ENCODE measurements at places on chromosomes 16 and 17.

GRCh38 chr17:40338941-40339649, 25.4 kb downstream of the GJD3 start:
- DNase-seq: no peak

- DNase-seq: no peak
Measured at GRCh38 chr17:26773189-26774188, 520.4 kb upstream of the WSB1 start.

- no peak for DNase-seq
Measured at GRCh38 chr16:57509231-57509923, 23.1 kb upstream of the DOK4 start.

- no peak for DNase-seq
Measured at GRCh38 chr17:1169221-1169928, 10.4 kb downstream of the ABR start.

- no peak for DNase-seq
Measured at GRCh38 chr17:76234354-76234679, 6.0 kb downstream of the RNF157 start.

GRCh38 chr17:68759343-68760140, 158.4 kb upstream of the FAM20A start:
- peak; percentile 38 for DNase-seq

- no peak for DNase-seq
Measured at GRCh38 chr17:73943416-73944110, 259.9 kb upstream of the RPL38 start.

- DNase-seq: no peak
Measured at GRCh38 chr17:56317351-56318208, 164.3 kb downstream of the ANKFN1 start.

GRCh38 chr17:10171122-10171571, 27.3 kb downstream of the GAS7 start:
- no peak for DNase-seq

DNA sequence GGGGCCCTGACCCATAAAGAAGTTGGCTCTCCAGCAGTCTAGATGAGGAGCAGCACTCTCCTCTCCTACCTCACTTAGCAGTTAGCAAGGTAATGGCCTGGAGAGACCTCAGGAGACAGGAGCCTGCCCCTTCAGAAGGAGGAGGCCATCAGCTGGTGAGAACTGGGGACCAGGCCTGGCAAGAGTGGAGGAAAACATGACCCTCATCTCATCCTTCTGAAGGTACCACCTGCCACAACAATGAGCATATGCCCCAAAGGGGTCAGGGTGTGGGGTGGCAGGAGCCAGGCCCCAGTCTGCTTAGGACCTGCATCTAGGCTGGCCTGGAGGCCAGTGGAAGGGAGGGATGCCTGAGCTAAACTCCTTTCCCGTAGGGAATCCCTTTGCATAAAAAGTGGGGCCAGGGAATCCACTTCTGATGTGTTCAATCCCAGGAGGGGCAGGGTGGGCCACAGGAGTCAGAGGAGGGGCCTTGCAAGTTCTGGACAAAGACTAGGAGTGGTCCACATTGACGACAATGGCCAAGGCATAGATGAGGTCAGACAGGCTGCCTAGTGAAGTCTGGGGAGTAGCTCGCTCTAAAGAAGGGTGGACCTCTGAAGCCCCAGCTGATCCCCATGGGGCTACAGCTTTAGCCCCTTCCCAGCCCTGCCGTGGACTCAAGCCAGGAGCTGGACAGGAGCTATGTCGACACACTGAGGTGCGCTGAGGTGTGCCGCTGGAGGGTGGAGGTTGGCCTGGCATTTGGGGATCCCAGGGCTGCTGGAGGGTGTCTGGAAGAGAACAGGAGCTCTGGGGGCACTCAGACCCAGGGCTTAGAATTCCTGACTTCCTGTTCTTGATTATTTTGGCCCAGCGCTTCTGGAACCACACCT, 986 bp downstream of the SEBOX start:
- no peak for DNase-seq

- DNase-seq: no peak
Measured at GRCh38 chr17:57445772-57446472, 189.6 kb downstream of the MSI2 start.

DNA sequence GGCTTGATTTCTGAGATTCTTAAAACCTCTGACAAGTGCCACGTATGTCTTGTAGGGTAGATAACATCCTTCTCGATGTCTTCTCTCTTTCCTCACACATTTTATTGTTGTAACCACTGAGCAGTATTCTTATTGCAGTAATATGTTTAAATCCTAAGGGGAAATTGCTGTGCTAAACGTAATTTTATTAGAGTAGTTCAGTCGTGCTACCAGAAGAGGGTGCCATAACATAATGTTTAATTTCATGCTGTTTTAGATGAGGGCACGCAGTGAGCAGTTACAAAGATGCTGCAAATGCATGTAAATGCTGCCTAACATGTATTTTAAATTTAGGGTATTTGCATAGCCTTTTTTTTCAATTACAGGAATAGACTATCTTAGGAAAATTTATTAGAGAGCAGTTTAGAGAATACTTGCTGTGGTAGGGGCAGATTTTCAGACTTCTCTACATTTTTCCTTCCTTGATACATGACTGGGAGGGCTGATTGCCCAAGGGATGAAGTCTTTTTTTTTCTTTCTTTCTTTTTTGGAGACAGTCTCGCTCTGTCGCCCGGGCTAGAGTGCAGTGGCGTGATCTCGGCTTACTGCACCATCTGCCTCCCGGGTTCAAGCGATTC, 51.7 kb downstream of the GAN start:
- peak; percentile 7 for DNase-seq

- DNase-seq: no peak
Measured at GRCh38 chr16:19830902-19831560, 53.6 kb downstream of the GPRC5B start.

- DNase-seq: no peak
Measured at GRCh38 chr16:57563487-57563750, 21.0 kb downstream of the ADGRG5 start.

- no peak for DNase-seq
Measured at GRCh38 chr16:79970551-79971236, 370.2 kb upstream of the MAF start.

DNA sequence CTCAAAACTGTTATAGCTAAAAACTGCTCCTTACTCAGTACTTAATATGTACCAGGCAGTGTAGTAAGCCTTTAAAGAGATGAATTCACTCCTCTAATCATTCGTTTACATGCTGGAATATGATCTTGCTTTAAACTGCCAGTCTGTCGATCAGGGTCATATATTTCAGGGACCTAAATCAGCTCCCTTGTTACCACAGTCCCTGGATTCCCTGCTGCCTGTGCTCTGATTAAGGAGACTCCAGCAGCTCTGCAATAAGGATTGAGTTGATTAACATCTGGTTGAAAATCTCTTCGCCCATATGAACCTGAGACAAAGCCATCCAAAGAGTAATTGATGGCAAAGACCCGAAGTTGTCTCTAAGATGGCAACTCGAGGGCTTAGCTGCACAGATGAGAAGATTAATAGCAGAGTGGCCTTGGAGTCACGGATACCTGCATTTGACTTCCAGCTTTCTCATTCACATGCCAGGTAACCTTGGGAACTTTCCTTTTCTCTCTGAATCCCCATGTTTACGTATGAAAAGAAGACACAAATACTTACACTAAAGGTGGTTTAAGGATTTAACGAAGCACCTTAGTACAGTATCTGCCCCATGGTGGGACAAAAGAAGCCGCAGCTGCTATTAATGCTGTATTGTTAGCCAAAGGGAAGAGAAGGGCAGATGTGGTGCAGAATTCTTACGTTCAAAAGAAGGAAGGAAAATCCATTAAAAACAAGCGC, 68.2 kb downstream of the VAT1L start:
- no peak for DNase-seq

GRCh38 chr16:29765167-29766032, 12.7 kb upstream of the ZG16 start:
- DNase-seq: no peak

DNA sequence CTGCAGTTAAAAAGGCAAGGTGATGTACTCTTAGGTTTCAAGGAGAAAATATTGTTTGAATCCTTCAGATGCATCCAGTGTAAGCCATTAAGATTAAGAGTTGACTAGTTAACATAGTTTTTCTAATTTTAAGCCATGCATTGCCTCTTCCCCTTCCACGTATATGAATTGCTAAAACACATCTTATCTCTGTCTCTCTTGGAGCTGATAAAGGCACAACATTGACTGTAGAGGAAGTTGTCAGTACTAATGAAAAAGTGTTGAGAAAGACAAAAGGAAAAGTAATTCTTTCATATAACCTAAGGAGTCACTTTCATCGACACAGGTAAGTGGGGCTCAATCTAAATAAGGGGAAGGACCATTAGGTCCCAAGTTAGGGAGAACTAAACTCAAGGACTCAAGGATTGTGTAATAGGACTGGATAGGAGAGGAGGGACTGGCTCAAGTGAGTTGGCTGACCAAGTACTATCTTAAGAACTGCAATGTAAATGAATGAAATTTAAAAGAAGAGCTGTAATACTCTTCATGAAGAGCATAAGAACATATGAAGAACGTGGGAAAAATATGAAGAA, 55.6 kb downstream of the GRB7 start:
- no peak for DNase-seq

GRCh38 chr16:56643080-56643778, 4.8 kb downstream of the MT1A start:
- DNase-seq: peak; percentile 65

- no peak for DNase-seq
Measured at GRCh38 chr17:67439269-67439668, 62.2 kb downstream of the PITPNC1 start.

GRCh38 chr17:54902611-54903010, 2.0 kb downstream of the TOM1L1 start:
- no peak for DNase-seq

DNA sequence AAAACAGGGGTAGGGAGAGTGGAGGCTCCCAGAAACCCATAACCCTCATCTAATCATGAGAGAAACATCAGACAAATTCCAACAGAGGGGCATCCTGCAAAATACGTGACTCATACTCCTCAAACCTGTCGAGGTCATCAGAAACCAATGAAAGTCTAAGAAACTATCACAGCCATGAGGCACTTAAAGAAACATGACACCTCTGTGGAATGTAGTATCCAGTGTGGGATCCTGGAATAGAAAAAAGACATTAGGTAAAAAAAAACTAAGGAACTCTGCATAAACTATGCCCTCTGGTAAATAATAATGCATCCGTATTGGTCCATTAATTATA, 16.4 kb downstream of the CDH5 start:
- no peak for DNase-seq

GRCh38 chr16:12323007-12323758, 346.6 kb downstream of the SNX29 start:
- no peak for DNase-seq

DNA sequence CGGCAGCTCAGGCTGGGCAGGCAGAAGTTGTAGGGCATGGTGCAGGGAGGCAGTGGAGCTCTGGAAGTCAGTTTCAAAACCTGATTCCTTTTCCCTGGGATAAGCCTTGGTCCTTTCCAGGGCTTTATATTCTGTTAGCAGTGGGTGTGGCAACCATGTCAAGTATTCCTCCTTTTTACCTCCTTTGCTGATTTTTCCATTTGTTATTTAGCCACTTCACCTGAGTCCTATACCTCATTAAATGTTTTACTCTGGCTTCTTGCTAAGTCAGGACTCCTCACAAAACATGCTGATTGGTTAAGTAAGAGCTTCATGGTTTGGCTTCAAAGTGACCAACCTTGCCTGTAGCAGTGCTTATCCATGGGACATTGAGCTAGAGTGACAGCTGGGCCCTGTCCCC, at the start of gene KRT33B:
KRT33B (minus strand) TSS at position 101 of the 400 bp plus-strand sequence; CDS start at position 38, 63 bp downstream.
- DNase-seq: no peak

DNA sequence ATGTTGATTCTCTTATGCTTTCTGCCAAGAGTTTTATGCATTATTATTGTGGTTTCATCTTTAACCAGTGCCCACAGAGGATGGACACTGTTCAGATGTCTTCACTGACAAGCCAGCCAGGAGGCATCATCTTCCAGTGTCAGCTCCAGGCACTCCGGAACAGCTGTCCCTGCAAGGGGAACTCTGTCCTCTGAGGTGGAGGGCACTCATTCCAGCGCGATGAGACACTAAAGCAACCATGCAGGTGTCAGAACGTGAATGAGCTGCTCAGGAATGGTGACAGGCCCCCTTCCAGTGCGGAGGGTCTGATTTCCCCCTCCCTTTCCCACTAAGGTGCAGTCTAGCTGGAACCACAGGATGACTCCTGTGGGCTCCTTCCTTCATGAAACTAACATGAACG, 117.5 kb downstream of the NOG start:
- no peak for DNase-seq

DNA sequence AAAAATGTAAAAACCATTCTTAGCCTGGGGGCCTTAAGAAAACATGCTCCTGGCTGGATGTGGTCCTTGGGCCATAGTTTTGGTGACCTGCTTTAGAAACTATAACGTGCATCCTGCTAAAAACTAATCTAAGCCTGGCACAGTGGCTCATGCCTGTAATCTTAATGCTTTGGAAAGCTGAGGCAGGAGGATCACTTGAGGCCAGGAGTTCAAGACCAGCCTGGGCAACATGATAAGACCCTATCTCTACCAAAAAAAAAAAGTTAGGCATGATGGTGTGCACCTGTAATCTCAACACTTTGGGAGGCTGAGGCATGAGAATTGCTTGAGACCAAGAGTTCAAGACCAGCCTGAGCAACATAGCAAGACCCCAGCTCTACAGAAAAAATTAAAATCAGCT, 183.8 kb upstream of the CHMP6 start:
- DNase-seq: no peak

- DNase-seq: no peak
Measured at GRCh38 chr17:15411384-15412198, 55.8 kb downstream of the CDRT4 start.

DNA sequence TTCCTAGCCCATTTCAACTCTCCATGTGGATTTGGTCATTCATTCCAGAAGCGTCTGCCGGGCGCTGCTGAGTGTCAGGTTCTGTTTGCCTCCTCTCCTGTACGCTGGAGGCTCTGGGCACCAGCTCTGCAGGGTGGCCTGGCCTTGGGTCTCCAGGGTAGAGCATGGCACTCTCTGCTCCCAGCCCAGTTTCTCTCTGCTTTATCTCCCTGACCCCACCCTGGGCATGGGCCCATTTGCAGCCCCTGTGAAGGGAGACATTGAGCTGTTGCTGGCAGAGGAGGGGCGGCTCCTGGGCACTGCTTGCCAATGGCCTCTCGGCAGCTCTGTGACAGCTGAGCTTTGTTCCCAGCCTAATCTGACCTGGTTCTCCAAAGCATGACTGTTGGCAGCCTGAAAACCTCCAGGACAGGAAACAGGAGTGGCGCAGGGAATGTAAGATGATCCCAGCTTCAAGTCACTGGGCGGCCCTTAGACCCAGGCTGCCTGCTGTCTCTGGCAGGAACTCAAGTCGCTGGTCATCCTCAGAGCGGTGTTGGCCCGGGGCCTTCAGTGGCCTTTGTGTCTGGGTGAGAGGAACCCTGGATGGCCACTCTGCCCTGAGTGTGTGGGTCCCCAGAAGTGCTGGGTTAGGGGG, 146.8 kb downstream of the SEC14L1 start:
- no peak for DNase-seq

GRCh38 chr16:65024767-65025178, 97.1 kb downstream of the CDH11 start:
- DNase-seq: no peak

DNA sequence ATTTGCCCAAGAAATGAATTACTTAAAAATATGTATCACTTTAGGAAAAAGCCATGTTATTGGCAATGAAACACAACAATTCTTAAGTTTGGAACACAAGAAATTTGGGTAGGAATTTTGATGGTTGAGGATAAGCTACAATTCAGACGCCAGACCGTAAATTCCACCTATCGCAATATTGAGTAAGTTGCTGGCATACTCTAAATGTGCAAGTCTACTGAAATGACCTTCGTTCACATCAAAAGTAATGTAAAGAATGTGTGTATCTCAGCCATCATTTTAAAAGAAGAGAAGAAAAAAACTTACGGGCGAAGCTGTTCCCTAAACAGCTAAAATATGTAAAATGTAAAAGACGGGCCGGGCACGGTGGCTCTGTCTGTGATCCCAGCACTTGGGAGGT, 33.4 kb downstream of the UBE2G1 start:
- no peak for DNase-seq
